H54 (cell line): ENCODE measurements at places on chromosomes 3 and 15.
A peak's percentile ranks its signal among the peaks of the same experiment; 100 is the strongest.

GRCh38 chr15:67945951-67946700 is 106.3 kb upstream of the RNU6-1 start:
- DNase-seq: no peak

DNA sequence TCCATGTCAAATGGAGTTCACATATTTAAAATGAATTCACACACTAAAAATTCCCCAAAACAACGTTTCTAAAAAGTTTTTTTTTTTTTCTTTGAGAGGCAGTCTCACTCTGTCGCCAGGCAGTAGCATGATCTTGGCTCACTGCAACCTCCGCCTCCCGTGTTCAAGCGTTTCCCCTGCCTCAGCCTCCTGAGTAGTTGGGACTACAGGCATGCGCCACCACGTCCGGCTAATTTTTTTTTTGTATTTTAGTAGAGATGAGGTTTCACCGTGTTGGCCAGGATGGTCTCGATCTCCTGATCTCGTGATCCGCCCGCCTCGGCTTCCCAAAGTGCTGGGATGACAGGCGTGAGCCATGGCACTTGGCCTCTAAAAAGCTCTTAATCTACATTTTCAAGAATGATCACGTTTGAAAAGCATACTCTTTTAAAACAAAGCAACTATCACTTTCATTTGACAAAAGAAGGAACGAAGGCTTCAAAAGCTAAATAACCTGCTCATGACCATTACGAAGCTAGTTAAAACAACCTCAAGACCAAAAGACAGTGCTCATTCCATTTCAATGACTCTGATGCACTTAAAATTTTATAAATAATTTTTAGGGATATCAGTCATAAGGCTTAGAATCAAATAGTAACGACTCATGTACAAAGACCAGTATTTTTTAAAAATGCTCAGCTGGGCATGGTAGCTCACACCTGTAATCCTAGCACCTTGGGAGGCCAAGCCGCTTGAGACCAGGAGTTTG is 5.5 kb downstream of the UBE3A start:
- no peak for DNase-seq

- DNase-seq: no peak
Observed at GRCh38 chr3:46490338-46491084, 7.3 kb upstream of the RTP3 start.

GRCh38 chr3:29494305-29495036 is 213.6 kb downstream of the RBMS3 start:
- DNase-seq: no peak

GRCh38 chr15:90291679-90292356 is 26.3 kb downstream of the NGRN start:
- DNase-seq: peak; percentile 10

DNA sequence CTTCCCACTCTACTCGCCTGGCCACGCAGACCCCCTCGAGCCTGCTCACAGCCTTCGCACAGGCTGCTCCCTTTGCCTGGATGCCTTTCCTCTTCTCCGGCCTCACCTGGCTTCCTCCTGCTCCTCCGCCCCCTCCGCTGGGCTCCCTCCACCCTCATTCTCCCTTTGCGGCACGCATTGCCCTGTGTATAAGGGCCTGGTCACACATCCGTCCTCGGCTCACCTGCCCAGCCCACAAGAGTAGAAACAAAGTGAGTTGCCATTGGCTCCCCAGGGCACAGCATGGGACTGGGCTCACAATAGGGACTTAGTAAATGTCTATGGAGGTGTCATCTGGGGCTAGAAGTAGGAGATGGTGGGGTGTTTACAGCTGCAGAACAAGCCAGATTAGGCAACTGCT is 4.2 kb downstream of the PLXND1 start:
- no peak for DNase-seq

- no peak for DNase-seq
Observed at GRCh38 chr15:71149646-71150557, 34.6 kb downstream of the THSD4 start.

GRCh38 chr15:25705433-25706115 is 157.6 kb downstream of the ATP10A start:
- DNase-seq: no peak

GRCh38 chr3:143820466-143821221 is 27.6 kb downstream of the SLC9A9 start:
- peak; percentile 35 for DNase-seq

GRCh38 chr15:71743861-71744382 is 66.4 kb upstream of the NR2E3 start:
- DNase-seq: no peak

GRCh38 chr3:29067007-29067406 is 213.9 kb upstream of the RBMS3 start:
- no peak for DNase-seq

DNA sequence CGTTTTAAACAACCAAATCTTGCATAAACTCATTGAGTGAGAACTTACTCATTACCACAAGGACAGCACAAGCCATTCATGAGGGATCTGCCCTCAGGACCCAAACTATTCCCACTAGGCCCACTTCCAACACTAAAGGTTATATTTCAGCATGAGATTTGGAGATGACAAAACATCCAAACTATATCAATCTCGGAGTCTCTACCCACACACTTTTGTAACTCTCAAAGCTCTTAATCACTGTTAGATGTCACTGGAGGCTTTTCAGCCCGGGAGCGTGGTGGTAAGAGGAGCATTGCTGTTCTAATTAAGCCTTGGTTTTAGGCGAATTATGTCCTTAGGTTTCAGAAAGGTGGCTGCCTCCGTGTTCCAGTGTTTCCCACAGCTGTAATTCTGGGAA is 86.3 kb downstream of the CNTN6 start:
- no peak for DNase-seq

- no peak for DNase-seq
Observed at GRCh38 chr3:66456711-66457173, 44.1 kb downstream of the LRIG1 start.

DNA sequence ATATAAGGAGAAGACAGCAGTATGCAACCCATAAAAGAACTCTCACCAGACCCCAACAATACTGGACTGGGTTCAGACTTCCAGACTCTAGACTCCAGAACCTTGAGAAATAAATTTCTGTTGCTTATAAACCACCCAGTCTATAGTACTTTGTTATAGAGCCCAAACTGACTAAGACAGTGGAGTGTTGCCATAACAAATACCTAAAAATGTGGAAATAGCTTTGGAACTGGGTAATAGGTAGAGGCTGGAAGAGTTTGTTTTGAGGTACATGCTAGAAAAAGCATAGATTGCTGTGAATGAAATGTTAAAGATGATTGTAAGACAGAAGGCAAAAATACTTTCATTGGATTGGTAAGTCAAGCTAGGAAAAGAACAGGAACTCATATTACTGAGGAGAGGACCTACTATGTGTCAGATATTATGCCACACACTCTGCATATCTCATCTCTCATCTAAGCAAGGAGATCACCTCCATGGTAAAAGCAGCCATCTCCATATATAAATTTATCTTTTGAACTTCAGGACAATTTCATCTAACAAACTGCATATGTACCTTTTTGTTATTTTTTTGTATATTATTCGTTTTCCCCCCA is 67.4 kb upstream of the FNDC3B start:
- no peak for DNase-seq

GRCh38 chr3:169204751-169205150 is 458.8 kb downstream of the MECOM start:
- no peak for DNase-seq

- DNase-seq: no peak
Observed at GRCh38 chr3:139339219-139339906, 4.5 kb upstream of the MRPS22 start.

DNA sequence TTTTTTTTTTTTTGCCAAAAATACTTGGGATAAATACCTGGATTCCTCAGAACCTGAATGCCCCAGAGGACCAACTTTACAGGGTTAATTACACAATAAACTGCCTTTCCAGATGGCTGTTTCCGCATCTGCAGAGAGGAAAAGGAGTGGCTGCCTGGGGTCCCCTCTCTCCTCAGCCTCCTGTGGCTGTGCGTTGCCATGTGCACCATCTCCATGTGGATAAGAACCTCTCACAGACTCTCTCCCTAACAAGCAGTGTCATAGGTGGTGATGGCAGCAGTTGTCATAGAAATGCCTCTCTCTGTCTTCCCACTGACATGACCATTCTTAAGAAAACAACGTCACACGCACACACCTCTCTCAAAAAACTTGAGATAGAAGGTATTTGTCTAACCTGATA is 179.4 kb downstream of the RPLP1 start:
- DNase-seq: no peak

GRCh38 chr3:183953471-183954070 is 64.1 kb downstream of the ABCC5 start:
- DNase-seq: no peak

GRCh38 chr3:158121295-158121694 is 11.4 kb downstream of the RSRC1 start:
- no peak for DNase-seq

GRCh38 chr3:121735047-121735696 is 14.4 kb downstream of the GOLGB1 start:
- no peak for DNase-seq

- DNase-seq: peak; percentile 38
Observed at GRCh38 chr3:107524841-107525643, 2.3 kb downstream of the BBX start.

- no peak for DNase-seq
Observed at GRCh38 chr3:127410678-127411077, 122.8 kb upstream of the PRR20G start.

DNA sequence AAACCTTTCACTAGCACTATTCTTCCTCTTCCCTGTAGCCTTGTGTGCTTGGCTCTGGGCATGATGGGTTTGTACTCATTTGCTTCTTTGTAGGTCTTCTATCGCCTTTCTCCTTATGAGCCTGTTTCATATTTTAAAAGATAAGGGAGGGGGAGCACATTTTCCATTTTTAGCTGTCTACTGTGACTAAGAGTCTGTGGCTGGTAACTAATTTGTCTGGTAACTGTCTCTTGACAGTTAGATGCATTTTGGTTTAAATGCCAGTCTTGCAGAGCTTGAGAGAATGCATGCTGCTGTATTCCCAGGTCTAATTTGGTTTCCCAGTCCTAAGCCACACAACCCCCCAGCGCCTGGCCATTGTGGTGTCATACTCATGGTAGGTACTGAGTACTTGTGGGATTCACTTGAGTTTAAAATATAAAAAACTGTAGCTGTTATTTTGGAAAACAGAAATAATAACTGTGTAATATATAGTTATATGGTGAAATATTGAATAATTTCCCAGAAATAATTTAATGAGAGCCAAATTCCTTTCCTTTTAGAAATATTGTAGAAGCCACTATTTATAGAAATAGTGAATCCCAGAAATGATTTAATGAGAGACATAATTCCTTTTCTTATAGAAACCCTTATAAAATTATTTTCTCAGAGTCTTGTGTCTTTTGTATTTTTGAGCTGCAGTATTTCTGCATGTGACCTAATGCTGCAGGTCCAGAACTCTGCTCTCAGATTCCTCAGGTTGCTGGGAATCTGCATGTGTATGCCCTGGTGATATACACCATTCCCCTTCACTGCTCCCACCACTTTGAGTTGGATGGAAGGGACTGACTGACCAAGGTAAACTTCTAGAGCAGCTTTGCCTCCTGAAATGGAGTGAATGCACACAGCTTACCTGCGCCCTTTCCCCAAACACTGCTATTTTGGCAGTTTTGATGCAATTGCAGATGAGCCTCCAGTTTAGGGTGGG is 13.9 kb upstream of the GPR171 start:
- DNase-seq: no peak

DNA sequence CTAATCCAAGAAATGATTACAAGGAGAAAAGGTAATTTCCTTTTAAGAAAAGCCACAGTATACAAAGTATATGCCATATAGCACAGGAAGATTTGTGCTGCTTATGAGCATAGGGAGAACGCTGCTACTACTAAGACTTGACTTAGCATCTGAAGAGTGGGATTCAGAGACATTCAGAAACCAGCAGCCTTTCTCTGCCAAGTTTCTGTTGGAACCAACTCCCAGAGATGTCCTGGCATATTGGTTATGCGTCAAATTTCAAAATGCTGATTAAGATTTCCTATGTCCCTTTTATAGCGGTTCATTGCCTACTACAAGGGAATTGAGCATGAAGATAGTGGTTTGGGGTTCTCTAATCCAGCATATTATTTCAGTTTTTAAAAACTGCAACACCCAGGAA is 4.9 kb downstream of the NR2E3 start:
- no peak for DNase-seq

DNA sequence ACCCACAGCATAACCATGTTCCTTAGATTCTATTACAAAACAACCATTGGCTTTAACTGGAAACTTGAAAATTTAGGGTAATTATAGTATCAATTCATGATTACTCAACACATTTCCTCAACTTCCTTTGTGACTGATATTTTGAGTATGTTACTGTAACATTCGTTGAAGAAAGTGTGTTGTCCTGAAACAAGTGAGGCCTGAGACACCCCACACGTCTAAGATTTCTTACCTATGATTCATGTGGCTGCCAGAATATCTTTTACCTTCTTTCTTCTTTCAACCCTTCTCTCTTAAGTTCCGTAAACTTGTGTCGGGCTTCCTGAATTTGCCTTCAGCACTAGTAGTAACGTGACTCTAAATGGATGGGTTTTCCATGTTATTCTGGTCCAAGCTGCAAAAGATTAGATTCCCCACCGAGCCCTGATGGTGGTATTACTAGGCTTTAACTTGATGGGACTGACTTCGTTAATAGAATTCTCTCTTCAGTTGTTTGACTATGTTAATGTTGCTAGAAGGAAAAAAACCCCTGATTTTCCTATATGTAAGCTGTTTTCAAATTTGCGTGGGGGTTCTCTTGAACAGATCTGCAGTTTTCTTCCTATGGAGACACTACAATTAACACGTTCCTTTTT is 296.0 kb upstream of the ICE2 start:
- no peak for DNase-seq

GRCh38 chr3:16883057-16883722 is 1.6 kb upstream of the PLCL2 start:
- no peak for DNase-seq

GRCh38 chr3:28916713-28917499 is 364.0 kb upstream of the RBMS3 start:
- DNase-seq: no peak

DNA sequence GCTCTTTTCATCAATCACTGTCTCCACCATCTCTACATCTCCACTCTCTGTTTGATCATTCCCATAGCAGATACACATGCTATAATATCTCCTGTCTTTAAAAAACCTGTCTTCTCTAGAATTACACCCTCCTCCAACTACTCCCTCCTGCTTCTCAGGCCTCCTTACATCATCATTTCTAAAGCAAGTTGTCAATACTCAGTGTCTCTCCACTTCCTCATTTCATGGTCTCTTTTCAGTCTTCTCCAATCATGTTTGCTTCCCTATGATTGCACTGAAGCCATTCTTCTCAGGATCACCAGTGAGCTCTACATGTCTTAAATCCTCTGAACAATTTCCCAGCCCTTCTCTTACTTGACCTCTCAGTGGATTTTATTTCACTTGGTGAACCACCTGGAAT is 87.0 kb upstream of the ZNF280D start:
- no peak for DNase-seq
